ENCODE measurements at places on chromosomes 16 and 17.

- no peak for DNase-seq
These were observed 267.1 kb upstream of the ASIC2 start for GRCh38 chr17:33560165-33560564.

DNA sequence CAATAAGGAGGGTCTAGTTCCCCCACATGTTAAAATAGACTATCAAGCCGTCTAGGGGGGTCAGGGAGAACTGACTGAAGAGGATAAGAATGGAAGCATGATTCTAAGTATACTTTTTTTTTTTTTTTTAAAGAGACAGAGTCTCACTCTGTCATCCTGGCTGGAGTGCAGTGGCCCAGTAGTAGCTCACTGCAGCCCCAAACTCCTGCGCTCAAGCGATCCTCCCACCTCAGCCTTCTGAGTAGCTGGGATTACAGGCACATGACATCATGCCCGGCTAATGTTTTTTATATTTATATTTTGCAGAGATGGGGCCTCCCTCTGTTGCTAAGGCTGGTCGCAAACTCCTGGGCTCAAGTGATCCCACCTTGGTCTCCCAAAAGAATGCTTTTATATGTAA lies 14.2 kb downstream of the AMFR start:
- no peak for DNase-seq

DNA sequence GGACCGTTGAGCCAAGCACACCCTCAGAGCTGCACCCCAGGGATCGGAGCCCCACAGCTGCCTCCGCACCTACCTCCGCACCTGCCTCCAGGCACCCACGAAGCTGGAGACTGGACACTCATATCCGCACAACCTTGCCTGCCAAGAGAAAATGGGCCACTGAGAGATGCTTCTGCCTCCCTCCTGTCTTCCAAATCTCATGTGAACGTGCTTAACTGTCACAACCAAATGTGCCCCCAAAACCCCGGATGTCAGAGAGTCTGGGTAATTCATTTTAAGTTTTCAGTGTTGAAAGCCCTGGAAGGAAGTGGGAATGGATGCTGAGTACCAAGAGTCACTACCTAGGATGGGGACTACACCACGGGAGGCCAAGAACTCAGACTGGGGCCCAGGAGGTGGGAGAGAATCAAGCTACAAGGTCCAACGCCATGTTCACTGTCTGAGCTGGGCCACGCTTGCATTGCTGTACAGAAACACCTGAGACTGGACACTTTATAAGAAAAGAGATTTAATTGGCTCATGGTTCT lies 49.5 kb upstream of the MEAK7 start:
- no peak for DNase-seq

GRCh38 chr16:67198238-67198734 lies 645 bp upstream of the ELMO3 start:
- DNase-seq = no peak

DNA sequence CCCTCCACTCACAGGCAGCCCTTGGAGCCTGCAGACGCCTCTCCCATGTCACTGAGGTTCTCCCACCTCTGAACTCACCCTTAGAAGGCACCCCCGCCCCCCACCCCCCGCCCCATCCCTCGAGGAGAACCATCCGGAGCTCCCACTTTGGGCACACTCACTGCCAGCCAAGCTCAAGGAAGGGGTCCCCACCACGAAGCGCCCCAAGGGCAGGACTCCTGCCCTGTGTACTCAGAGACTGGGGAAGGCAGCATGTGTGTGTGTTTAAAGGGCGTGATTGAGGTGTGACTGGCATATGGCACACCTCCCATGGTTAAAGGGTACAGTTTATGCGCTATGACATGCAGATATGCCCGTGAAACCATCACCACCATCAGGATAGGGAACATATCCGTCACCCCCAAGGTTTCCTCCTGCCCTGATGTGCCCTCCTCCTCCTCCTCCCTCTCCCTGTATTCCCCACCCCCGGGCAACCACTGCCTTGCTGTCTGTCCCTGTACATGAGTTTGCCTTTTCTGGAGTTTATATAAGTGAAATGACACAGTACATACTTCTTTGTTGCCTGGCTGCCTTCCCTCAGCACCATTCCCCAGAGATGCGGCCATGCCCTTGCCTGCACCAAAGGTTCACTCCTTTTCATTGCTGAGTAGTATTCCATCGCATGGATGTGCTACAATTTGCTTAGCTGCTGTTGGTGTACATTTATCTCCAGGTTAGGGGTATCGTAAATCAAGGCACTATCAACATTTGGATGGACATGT lies 14.0 kb upstream of the RBFOX3 start:
- peak; percentile 13 for DNase-seq

- DNase-seq = no peak
These were observed 756 bp downstream of the LUC7L3 start for GRCh38 chr17:50719924-50720794.

DNA sequence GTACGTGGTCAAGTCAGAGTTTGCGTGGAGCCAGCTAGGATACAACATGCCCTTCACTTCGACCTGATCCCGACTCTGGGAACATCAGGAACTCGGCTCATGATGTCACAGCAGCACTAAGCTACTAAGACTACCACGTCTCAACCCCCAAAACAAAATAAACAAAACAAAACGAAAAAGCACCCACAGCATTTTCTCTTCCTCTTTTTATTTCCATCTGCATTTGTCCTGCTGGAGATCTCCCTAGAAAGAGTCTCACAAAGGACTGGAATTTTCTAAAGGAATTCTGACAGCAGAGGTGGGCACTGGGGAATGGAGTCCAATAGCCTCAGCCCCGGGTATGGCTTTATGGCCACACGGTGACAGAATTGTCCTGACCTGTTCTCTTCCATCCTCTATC lies 196.6 kb downstream of the SALL1 start:
- DNase-seq = no peak

DNA sequence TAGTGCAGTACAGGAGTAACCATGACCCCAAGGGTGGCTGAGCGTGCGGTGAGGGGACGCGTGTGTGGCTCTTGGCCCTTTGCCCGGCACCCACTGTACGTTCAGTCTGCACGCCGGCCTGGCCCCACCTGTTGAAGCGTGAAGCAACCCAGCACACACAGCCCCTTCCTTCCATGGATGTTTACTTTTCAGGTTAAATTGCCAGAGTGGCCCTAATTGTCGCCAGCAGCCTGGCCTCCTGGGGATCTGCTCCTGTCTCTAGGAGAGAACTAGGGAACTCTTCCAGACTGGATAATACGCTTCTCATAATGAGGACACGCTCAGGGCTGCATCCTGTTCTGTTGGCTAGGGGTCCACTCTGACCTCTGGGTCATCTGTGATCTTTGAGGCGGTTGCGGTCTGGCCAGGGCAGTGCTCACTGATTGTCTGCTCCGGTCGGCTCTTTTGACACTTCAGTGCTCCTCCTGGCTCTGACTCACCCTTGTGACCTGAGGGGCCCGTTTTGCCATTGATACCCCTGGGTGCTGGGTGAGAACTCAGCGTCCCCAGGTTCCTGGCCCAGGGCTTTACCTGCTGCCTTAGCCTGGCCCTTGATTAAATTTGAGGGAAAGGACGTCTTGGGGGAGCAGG lies 27.7 kb downstream of the TPSG1 start:
- no peak for DNase-seq

DNA sequence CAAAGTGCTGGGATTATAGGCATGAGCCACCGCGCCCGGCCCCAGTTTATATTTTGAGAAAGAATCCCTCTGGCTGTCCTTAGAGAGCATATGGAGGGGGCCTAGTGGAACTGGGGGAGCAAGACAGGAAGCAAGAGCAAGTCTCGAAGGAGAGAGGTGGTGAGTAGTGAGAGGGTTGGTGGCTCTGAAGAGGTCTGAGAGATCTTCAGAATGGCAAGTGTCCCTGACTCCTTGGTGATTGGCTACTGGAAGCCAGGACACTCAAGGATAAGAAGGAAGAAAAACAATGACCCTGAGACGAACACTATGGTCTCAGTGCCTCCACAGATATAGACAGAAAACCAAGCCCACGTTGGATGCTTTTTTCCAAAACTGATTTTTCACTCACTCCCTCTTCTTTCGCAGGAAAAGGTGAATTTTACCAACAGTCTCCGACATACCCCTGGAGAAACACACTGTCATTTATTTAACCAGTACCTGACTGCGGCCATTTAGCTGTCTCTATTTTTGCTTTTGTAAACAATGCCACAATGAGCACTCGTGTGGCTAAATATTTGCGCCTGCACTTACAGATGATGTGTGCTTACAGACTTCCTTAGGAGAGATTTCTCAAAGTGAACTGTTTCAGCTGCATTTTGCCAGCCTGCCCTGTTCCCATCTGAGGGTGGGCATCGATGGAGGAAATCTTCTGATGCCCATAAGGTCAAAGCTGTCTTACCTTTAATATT lies 15.9 kb upstream of the DOK4 start:
- no peak for DNase-seq

DNA sequence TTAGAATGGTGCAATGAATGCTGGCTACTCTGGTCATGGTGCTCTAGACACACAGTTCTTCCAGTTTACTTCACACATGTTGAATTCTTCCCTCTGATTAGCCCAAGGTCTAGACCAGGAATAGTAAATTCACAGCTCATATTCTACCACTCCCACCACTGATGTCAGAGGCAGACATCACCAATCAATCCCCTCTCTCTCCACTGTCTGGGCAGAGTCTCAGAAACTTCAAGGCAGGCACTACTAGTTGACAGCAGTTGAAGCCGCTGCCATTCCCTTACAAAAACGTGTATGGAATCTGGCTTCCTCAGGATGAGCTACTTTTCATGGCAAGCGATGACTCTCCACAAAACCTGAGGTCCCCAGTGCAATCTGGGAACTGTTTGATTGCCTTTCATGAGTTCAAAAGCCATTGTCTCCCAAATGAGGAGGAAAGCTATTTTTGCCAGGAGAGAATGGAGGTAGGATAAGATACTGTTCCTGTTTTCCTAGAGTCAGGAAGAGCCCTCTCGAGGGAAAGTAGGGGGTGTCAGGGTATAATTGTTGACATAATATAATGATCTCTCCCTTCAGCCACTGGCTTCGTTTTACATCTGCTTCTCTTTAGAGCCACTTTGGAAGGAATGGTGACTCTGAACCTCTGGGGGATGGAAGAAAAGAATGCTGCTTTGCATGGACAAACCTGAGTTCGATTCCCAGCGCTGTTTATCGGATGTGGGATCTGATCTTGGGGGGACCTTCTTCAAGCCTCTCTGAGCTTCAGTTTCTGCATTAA lies 90.0 kb downstream of the FOXL1 start:
- DNase-seq = no peak

- DNase-seq = peak; percentile 79
These were observed 24.4 kb downstream of the ATP6V0D1 start for GRCh38 chr16:67456391-67457081.

DNA sequence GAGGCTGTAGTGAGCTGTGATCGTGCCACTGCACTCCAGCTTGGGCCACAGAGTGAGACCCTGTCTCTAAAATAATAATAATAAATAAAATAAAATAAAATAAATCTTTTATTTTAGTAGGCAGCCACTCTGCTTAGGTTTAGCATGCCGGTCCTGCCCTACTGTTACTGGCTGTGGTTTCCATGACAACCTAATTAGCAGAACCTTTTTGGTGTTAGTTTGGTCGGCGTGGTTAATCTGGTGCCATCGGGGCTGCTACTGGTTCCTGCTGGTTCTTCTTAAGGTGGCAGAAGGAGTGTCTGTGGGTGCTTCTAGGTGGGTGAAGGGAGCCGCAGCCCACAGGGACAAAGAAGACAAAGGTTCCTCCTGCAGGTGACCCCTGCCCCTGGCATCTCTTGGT lies 37.8 kb upstream of the CBX4 start:
- DNase-seq = no peak

- DNase-seq = no peak
These were observed 124.9 kb downstream of the RBFOX3 start for GRCh38 chr17:79485991-79486390.

DNA sequence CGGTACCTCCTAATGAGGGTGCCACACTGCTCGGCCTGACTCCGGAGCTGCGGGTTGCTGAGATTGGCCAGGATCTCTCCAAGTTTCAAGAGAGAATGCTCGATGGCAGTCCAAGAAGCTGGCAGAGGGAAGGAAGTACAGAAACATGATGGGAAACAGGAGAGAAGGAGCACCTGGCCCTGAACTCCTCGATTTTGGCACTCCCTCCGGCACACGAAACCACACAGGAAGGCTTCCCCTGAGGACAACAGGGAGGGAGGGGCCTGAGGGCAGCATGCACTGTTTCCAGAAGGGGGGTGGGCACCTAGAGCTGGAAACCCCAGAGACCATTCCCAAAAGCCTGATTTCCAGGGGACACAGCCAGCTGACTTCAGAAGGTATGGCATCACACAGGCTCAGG lies 18.1 kb downstream of the CSF3 start:
- DNase-seq = no peak

DNA sequence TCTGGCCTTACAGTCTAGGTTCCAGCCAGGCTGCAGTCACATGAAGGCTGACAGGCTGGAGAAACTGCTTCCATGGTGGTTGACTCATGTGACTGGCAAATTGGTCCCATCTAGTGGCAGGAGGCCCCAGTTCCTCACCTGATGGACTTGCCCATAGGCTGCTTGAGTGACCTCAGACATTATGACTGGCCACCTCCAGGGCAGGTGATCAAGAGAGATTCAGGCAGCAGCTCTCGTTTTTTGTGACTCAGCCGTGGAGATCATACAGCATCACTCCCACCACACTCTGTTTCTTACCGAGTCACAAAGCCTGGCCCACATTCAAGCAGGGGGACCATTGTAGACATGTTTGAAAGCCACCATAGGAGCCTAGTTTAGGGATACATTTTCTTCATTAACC lies 34.5 kb downstream of the SIAH1 start:
- DNase-seq = no peak

DNA sequence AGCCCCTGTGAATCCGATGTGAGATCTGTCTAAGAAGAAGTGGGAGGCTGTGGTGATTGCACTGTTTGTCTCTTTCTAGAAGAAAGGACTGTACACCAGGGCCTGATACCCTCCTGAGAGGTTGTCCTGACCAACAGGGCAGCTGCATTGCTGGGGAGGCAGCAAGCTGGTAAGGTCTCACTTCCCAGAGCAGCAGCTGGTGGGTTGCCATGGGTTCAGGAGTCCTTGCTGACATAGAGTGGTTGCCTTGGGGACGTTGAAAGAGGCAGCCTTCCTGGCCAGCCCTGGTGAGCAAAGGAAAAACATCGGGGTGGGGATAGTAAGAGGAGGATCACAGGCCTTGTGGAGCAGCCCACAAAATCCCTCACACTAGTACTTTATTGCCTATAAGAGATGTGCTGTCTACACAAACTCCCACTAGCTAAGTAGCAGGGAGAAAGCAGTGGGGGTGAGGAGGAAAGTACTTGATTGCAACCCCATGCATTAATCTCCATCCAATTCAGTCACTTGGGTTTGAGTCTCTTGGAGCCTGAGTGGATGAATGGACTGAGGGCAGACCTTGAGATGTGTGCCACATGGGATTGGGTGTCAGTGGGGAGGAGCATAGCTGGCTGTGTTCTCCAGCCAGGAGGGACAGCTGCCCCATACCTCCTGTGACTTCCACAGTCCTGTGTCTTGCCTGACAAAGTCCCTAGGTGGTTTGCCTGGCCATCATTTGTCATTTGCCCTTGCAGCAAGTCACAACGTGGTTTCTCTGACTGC lies 143.8 kb upstream of the RPL38 start:
- DNase-seq = no peak

All from heart left ventricle (tissue), 16 donors.